SHP77 (cell line): ENCODE measurements at places on chromosomes 11 and 22.

GRCh38 chr11:74775762-74776161, 27.1 kb downstream of the RNF169 start:
- no peak for DNase-seq

- DNase-seq: no peak
Observed at GRCh38 chr11:77361184-77361583, 59.7 kb upstream of the GDPD4 start.

DNA sequence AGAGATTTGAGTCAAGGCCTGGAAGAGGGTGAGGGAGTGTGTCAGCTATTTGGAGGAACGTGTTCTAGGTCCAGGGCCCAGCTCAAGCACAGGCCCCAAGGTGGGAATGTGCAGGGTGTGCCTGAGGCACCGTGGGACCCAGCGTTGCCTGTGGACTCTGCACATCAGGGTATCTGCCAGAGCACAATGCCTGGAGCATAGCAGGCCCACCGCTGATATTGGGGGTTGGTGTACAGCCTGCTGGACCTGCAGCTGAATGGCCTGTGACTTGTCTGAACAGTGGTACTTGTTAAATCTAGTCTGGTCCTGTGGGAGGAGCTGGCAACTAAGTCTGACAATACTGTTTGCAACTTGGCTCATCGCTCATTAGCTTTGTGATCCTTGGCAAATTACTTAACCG, 131.7 kb downstream of the GRIK4 start:
- no peak for DNase-seq

DNA sequence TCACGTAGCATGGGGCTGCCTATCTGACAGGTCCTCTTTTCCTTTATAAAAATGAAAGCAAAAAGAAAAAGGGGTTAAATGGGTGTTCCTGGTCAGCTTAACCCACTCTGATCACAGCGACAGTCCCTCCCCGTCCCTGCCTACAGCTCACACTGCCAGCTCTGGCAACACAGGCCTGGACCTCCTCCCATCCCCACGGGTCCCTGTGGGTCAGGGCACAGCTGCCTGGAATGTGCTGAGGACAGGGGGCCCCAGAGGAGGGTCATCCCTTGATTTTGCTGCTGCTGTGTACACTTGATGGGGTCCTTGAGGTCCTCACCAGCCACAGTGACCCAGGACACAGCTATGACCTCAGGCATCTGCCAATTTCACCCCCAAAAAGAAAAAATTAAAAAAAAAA, 29.6 kb upstream of the CYP2D6 start:
- no peak for DNase-seq

- DNase-seq: no peak
Observed at GRCh38 chr22:26838471-26838825, 181.1 kb downstream of the MIAT start.

- no peak for DNase-seq
Observed at GRCh38 chr11:75428281-75428724, 4.7 kb downstream of the KLHL35 start.

DNA sequence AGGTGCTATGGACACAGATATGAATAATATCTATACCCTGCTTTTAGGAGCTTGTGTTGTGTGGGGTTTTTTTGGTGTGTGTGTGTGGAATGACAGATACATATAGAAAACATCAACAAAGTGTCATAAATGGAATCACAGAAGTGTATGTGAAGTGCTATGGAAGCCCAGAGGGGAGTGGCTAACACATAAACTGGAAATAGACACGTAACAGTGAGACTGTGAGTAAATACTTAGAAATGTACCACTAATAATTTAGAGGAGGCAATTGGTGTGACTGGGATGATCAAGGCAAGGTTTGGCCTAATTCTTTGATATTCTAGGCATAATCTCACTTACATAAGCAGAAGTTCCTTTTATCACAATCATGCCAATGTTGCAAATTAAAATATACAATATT, 169.3 kb upstream of the TENM4 start:
- DNase-seq: no peak

DNA sequence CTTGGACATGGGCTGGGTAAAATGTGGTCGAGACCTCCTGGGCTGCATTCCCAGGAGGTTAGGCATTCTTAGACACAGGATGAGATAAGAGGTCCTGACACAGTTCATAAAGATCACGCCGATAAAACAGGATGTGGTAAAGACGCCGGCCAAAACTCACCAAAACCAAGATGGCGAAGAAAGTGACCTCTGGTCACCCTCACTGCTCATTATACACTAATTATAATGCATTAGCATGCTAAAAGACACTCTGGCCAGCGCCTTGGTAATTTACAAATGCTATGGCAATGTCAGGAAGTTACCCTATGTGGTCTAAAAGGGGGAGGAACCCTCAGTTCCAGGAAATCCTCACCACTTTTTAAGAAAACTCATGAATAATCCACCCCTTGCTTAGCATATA, 983.3 kb downstream of the OPCML start:
- no peak for DNase-seq

- no peak for DNase-seq
Observed at GRCh38 chr11:96112192-96113128, 188.6 kb upstream of the MTMR2 start.

DNA sequence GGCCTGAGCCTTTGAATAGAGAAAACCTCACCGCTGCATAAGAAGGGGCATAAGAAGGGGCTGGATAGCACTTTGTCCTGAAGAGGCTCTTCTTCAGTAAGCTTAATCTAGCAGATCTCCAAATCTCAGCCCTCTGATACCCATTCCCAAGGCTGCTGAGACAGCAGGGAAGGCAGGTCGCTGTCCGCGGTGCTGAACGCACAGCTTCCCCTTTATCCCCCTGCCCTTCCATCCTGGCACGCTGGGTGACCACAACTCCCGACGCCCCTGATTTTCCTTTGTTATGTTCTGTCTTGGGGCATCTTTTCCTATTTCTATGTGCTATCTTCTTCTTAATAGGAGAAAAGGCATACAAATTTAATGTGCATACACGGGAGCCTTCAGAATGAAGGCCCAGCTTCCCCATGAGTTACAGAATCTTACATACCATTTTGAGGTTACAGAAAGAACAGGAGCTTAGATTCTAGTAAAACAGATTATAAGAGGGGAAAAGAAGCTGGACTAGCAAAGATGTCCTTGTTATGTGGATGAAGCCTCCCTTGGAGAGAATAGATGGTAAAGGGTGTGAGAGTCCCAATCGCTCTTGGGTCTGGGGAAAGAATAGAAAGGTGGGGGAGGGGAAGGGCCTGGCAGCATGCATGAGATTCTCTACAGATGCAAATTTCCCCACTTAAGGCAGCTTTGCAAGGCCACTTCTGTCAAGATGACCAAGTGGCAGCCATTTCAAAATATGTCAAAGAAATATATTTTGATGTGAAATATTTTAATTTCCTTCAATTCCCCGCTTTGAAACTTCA, 5.7 kb upstream of the SULT4A1 start:
- DNase-seq: no peak
